Adrenal gland (tissue), 19 donors: ENCODE measurements at places on chromosomes 3 and 15.
A peak's percentile ranks its signal among the peaks of the same experiment; 100 is the strongest.

DNA sequence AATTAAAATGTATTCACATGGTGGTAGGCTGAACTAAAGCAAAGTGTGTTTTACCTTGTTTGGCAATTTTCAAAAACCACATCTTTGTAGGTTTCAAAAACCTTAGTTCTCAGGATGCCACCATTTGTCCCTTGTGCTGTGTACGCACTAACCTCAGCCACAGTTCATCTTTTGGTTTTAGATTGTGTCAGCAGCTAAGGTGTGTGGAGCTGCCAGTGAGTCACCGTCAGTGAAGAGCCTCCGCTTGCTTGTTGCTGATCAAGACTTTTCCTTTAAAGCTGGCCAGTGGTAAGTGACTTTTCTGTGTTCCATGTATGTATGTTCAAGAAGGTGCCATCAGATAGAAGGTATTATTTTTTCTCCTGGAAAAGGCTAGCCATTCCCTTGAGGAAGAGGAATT, 21.1 kb downstream of the OXNAD1 start:
- no peak overlapping the region for H3K27ac ChIP-seq
- H3K27me3 ChIP-seq = no peaks in the 10 kb centered on the region
- H3K36me3 ChIP-seq = no peaks in the 10 kb centered on the region
- peaks cover 5% of the 10 kb centered on the region for H3K4me1 ChIP-seq
- DNase-seq = no peak
- no peak overlapping the region for H3K4me3 ChIP-seq

DNA sequence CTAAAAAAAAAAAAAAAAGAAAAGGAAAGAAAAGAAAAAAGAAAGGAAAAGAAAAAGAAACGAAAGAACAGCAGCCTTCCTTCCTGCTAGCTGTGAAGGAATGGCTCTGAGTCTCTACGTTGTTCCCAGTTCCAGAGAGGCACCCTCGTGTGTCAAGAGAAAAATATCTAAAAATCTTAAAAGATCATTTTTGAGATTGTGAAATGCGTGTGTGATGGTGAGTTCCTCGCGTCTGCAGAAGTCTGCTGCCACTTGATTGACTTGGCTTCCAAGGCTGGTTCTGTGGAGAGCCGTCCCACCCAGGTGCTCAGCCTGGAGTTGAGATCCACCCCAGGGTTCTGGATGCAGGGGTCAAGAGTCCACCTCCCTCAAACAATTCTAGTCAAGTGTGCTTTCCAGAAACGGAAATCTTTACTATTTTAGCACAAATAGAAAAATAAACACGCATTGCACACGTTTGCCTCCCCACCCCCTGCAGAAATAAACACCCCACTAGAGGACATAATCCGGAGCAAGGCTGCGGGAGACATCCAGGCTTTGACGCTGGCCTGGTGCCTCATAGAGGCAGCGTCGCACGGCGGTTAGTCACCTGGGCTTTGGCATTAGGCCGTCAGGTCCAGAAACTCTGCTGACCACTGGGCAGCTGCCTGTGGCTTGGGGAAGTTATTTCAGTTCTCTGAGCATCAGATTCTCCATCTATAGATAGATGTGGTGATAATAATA, 265.4 kb downstream of the FAM43A start:
- H3K4me3 ChIP-seq = no peak overlapping the region
- H3K27me3 ChIP-seq = no peaks in the 10 kb centered on the region
- H3K36me3 ChIP-seq = no peaks in the 10 kb centered on the region
- H3K27ac ChIP-seq = no peak overlapping the region
- no peaks in the 10 kb centered on the region for H3K4me1 ChIP-seq

- H3K4me1 ChIP-seq = no peaks in the 10 kb centered on the region
- DNase-seq = peak; percentile 64
- no peaks in the 10 kb centered on the region for H3K27me3 ChIP-seq
- H3K4me3 ChIP-seq = peak overlapping the region; percentile 82
- H3K27ac ChIP-seq = peak overlapping the region; percentile 95
Measured at GRCh38 chr3:156674911-156675829, 780 bp downstream of the TIPARP start.

DNA sequence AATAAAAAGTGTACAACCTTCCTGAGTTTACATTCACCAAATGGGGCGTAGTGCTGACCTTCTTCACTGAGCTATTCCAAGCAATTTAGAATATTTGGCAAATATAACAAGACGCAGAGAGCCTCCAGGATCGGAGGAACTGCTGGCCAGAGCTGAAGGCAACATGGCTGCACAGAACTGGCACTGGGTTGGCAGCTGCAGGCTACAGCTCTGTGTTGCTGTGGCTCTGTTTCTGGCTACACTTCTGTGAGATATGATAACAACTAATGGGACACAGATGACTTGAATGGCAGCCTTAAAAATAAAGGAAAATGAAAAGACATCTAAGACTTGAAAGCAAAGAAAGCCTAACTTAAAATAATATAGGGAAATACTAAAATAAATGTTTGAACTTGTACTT, 10.8 kb upstream of the SLC6A20 start:
- no peak overlapping the region for H3K27ac ChIP-seq
- no peak for DNase-seq
- H3K4me1 ChIP-seq = no peaks in the 10 kb centered on the region
- no peaks in the 10 kb centered on the region for H3K27me3 ChIP-seq

DNA sequence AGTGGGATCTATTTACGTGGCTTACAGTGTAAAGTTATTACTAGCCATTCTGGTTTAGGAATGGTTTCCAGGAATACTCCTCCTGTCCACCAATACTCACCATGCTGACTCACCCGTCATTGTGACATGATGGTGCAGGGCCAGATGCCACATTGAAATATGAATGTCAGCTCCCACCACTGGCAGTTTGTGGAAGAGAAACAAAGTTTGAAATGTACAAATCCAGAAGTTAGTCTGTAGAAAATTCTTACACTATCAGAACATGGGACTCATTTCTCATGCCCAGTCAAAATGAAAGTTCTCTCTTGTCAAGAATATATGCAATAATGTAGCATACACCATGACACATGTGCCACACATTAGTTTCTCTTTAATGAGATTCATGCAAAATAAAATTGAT, 14.4 kb upstream of the TSPAN3 start:
- no peak for DNase-seq
- no peak overlapping the region for H3K27ac ChIP-seq
- H3K27me3 ChIP-seq = no peaks in the 10 kb centered on the region
- H3K4me3 ChIP-seq = no peak overlapping the region
- no peaks in the 10 kb centered on the region for H3K36me3 ChIP-seq

DNA sequence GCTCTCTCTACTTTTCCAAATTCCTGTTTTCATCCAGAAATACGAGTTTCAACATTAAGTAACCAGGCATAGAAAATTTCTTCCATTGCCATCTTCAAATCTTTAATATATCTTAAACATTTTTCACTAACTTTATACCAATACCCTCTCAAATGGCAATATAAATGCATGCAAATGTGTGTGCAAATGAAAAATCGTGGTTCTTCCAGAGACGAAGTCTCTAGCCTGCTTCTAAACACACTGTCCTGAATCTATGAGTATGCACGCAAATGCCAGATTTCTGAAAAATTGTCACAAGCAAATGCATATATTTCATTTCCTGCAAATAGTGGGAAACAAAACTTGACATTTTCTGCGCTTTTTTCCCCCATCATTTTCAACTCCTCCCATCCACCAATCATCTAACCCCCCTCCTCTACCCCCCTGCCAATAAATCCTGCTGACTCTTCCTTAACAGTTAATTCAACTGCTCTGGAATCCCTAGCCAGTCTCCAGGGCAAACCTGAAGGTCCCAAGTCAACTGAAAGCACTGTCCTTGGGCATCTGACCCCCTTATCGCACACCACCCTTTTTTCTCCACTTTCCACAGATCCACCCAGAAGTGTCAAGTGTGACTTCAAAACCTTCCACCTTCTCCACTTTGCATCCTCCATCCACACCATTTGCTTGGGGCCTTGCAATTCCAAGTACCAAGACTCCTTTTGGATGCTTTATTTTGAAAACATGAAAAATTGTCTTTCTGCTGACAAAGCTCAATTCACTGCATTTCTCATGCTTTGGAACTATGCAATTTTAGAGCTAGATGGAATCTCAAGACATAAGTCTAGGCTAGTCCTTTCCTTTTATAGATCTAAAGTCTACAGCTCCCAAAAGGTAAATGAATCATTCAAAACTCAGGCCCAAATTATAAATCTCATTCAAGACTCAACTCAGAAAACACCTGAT, 144.7 kb downstream of the OSBPL10 start:
- H3K27me3 ChIP-seq = no peaks in the 10 kb centered on the region
- no peak overlapping the region for H3K4me3 ChIP-seq
- no peaks in the 10 kb centered on the region for H3K36me3 ChIP-seq
- DNase-seq = no peak
- peaks cover 9% of the 10 kb centered on the region for H3K4me1 ChIP-seq

DNA sequence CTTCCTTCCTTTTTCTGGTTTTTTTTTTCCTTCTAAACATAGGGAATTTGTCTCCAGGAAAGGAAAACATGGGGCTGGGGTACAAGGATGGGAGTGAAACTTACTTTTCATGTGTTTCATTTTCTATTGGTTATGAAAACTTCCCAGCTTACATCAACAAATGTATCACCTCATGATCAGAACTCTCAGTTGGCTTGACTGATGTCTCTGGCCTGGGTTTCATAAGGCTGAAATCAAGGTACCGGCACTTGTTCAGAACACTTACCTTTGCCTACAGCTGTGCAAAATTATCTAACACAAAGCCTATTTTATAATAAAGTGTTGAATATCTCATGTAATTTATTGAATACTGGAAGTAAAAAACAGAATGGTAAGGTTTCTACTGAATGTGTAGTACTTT, 91.8 kb upstream of the STT3B start:
- H3K27ac ChIP-seq = no peak overlapping the region
- peaks cover 14% of the 10 kb centered on the region for H3K4me1 ChIP-seq
- H3K4me3 ChIP-seq = no peak overlapping the region
- no peak for DNase-seq
- no peaks in the 10 kb centered on the region for H3K36me3 ChIP-seq
- H3K27me3 ChIP-seq = no peaks in the 10 kb centered on the region

DNA sequence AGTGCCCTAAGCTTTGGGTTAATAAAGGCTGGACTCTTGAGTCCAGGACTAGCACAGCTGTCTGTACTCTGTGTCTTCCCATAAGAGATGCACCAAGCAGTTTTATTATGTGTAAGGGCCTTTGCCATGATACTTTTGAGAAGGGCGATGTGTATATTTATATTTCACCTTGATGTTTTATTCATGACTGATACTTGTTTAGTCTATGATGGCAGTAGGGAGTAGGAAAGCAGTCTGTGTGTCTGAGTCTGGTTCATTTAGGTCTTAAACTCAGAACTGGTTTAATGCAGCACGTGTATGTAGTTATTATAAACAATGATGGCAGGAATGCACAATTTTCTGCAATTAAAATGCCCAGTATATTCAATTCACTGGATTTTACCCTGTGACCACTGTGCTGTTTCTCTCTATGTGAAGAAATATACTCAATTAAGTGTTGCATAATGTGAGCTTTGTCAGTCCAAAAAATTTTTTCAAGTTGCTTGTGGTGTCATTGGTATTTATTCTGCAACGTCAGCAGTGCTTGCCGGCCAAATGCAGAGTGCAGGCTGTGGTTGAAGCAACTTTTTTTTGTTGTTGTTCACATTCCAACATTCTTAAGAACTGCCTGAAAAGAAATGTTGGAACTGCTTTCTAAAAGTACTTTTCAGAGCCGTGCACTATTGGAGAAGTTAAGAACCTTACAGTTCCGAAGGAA, 423.7 kb upstream of the SEMA6D start:
- no peak overlapping the region for H3K4me3 ChIP-seq
- no peak overlapping the region for H3K27ac ChIP-seq
- no peaks in the 10 kb centered on the region for H3K36me3 ChIP-seq
- H3K4me1 ChIP-seq = no peaks in the 10 kb centered on the region
- no peak for DNase-seq

GRCh38 chr15:23446215-23447106, 582 bp downstream of the GOLGA6L2 start:
- H3K27me3 ChIP-seq = no peaks in the 10 kb centered on the region
- DNase-seq = no peak
- no peaks in the 10 kb centered on the region for H3K36me3 ChIP-seq
- H3K27ac ChIP-seq = no peak overlapping the region
- no peaks in the 10 kb centered on the region for H3K4me1 ChIP-seq

DNA sequence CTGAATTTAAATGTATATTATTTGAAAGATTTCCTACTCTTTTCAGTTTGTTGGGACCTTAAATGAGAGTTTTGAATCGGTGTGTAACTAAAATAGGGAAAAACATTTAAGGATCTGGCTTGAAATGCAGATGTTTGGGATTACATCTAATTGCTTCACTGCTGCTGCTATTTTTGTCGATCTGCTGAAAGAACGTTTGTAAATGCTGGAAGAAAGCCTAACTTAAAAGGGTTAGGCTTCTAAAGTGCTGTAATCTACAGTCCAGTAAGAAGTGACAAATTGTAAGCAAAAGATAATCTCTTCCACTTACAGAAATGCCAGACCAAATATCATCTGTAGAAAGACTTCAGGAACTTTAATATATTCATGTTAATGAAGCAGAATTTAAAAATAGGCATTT, 691.6 kb downstream of the ZNF385D start:
- H3K27me3 ChIP-seq = no peaks in the 10 kb centered on the region
- no peaks in the 10 kb centered on the region for H3K36me3 ChIP-seq
- H3K27ac ChIP-seq = no peak overlapping the region
- DNase-seq = no peak
